ENCODE measurements at places on chromosomes 13 and 19. TPM values are rescaled to one million over a fixed set of nuclear protein-coding genes. Genes with fewer than 3 reads are reported as not detected.

DNA sequence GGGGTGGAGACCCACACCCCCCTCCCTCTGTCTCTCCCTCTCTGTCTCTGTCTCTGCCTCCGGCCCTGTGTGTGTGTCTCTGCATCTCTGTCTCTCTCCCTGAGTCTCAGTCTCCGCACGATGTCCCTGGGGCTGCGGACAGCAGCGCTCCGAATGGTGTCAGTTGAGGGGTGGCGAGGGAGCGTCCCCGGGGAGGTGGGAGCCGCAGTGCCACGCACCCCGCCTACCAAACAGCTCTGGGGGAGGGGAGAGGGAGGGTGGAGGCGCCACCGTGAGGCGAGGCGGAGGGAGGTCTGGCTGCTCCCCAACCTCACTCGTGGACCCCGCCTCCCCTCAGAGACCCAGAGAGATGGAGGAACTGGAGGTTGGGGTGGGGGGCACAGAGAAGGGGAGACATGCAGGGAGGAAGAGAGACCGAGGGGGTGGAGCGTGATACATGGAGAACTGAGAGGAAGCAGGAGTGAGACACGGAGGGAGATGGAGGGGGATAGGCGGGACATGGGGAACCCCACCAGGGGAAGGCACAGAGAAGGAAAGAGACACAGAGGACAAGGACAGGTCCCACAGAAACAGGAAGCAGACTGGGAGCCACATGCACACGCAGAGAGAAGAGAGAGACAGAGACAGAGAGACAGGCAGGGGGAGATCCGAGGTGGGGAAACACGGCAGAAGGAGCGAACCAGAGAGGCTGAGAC, 7.2 kb downstream of the ERFL start:
- H3K27me3 ChIP-seq: no peaks in the 10 kb centered on the region
- no peak for DNase-seq
- peak overlapping the region; percentile 16 for H3K4me3 ChIP-seq

GRCh38 chr13:50309882-50310594, 294.8 kb downstream of the KCNRG start:
- H3K36me3 ChIP-seq: peaks cover 4% of the 10 kb centered on the region
- DNase-seq: no peak
- no peak overlapping the region for H3K27ac ChIP-seq
- H3K27me3 ChIP-seq: no peaks in the 10 kb centered on the region

The RFPL4AL1 gene
- not detected for total RNA-seq

The BEST2 gene
- total RNA-seq: 4.7 TPM

DNA sequence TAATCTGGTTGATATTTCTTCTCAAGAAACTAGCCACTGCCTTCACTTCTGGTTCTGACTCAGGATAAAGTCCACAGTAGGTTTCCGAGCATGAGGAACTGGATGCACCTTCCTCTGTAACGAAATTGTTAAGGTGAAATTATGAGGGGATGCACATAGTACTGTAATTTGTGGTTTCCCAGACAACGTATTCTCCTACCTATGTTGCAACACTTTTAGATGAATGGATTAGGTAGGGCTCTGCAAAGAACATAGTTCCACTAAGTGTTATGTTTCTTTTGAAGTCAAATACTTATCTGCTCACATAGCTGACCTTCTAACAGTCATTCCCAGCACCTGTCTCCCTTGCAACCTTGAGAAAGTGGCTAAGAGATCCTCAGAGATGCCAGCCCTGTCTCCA, 5.7 kb upstream of the ZC3H13 start:
- H3K27ac ChIP-seq: no peak overlapping the region
- no peaks in the 10 kb centered on the region for H3K36me3 ChIP-seq

- no peak overlapping the region for H3K27ac ChIP-seq
- DNase-seq: no peak
- no peak overlapping the region for H3K4me3 ChIP-seq
- peaks cover 3% of the 10 kb centered on the region for H3K36me3 ChIP-seq
Observed at GRCh38 chr13:112014857-112015256, 52.1 kb upstream of the SOX1 start.

The PDX1 gene
- not detected for total RNA-seq

The CYP4F2 gene
- total RNA-seq: 1.2 TPM

GRCh38 chr13:113621046-113621445, 36.5 kb downstream of the TFDP1 start:
- peaks cover 15% of the 10 kb centered on the region for H3K4me1 ChIP-seq
- H3K27me3 ChIP-seq: no peaks in the 10 kb centered on the region
- H3K36me3 ChIP-seq: peaks cover 42% of the 10 kb centered on the region
- DNase-seq: peak; percentile 8
- H3K4me3 ChIP-seq: no peak overlapping the region
- no peak overlapping the region for H3K27ac ChIP-seq

DNA sequence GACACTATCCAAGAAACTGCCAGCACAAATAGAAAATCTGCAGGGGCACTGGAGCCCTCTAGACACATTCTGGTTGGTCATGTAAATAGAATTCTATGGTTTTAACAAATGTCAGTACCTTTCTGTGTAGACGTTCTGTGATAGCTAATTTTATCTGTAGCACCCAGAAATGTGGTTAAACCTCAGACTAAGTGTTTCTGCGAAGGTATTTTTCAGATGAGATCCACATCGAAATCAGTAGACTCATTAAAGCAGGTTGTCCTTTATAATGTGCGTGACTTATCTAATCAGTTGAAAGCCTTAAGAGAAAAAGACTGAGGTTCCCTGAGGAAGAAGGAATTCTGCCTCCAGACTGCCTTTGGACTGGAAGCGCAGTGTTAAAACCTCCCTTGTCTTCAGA, 922.9 kb downstream of the EFNB2 start:
- DNase-seq: no peak
- no peak overlapping the region for H3K27ac ChIP-seq
- no peak overlapping the region for H3K4me3 ChIP-seq
- no peaks in the 10 kb centered on the region for H3K36me3 ChIP-seq

DNA sequence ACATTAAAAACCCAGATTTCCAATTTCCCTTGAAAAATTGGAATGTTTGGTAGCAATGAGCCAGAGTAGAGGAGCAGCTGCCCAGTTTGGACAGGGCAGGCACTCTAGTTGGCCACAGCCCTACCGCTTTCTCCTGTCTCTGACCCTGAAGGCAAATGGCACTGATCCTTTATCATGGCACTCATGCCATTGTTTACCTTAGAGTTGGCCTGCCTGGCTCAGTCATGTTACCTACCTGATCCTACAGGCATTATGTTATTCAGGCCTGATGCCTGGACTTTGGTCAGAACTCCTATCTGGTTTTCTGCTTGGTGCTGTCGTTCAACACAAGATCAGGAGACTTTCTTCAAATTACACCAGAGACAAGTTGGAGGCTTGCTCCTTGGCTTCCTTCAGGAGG, 24.9 kb upstream of the TDRD3 start:
- H3K4me1 ChIP-seq: no peaks in the 10 kb centered on the region
- H3K27me3 ChIP-seq: no peaks in the 10 kb centered on the region
- H3K36me3 ChIP-seq: no peaks in the 10 kb centered on the region
- H3K4me3 ChIP-seq: no peak overlapping the region
- DNase-seq: no peak
- H3K27ac ChIP-seq: no peak overlapping the region

The ZNF433 gene
- total RNA-seq: 2.9 TPM

The CLC gene
- total RNA-seq: not detected

- no peak overlapping the region for H3K4me3 ChIP-seq
- DNase-seq: peak; percentile 11
- H3K27me3 ChIP-seq: no peaks in the 10 kb centered on the region
- H3K36me3 ChIP-seq: no peaks in the 10 kb centered on the region
Observed at GRCh38 chr13:113655346-113656002, 2.5 kb downstream of the ATP4B start.

DNA sequence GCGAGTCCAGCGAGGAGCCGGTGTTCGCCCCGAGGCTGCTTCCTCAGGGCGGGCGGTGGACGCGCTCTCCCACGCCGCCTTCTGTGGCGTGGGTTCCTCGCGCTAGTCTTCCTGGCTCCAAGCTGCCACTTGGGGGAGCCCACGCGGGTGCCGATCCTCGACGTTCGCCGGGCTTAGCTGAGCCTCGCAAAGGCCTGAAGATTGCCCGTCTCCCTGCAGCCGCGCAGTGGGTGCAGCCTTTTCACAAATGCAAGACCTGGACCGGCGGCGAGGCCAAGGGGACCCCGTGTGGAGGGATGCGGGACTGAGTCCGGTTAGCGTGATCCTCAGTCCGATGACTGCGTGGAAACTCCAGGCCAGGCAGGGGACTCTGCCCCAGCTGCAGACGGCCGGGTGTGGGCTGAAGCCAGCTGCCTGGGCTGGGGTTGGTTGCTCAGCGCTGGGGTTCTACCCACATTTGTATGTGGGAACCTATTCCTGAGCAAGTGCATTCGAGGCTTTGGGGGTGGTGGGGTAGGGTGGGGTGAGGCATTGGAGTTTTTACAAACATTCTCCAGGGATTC, 16.6 kb upstream of the LRP3 start:
- H3K4me1 ChIP-seq: peaks cover 20% of the 10 kb centered on the region
- peaks cover 15% of the 10 kb centered on the region for H3K27me3 ChIP-seq
- DNase-seq: peak; percentile 64
- peak overlapping the region; percentile 91 for H3K4me3 ChIP-seq

DNA sequence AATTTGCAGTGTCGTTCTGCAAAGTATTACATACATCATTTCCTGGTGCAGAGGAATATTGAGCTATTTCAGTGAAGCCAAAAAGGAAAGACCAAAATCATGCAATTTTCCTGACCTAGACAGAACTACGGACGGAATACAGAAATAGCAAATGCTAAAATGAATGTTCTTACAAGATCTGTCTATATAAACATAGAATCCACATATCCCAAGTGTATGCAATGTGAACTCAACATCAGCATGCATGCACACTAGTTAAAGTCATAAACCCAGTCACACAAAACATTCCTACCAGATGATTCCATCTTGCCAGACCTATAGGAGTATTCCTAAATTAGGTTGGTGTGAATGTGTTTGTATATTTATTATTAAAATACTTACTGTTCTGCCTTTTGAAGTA, 383.7 kb upstream of the ZNF507 start:
- no peaks in the 10 kb centered on the region for H3K27me3 ChIP-seq
- no peak overlapping the region for H3K27ac ChIP-seq
- no peak for DNase-seq
- H3K36me3 ChIP-seq: no peaks in the 10 kb centered on the region
- peaks cover 23% of the 10 kb centered on the region for H3K4me1 ChIP-seq
- no peak overlapping the region for H3K4me3 ChIP-seq

- 0 out of 2 replicates have a peak, but pooled peaks cover 3% of the 10 kb centered on the region for H3K36me3 ChIP-seq
- no peak overlapping the region for H3K27ac ChIP-seq
- DNase-seq: no peak
- peaks cover 8% of the 10 kb centered on the region for H3K4me1 ChIP-seq
Observed at GRCh38 chr13:23018143-23018542, 162.6 kb upstream of the SGCG start.

- DNase-seq: peak; percentile 85
- no peaks in the 10 kb centered on the region for H3K36me3 ChIP-seq
- peaks cover 28% of the 10 kb centered on the region for H3K4me1 ChIP-seq
- H3K27ac ChIP-seq: no peak overlapping the region
Observed at GRCh38 chr19:7869453-7869909, 4.7 kb downstream of the PRR36 start.

GRCh38 chr13:113647351-113648215, 10.4 kb downstream of the ATP4B start:
- no peaks in the 10 kb centered on the region for H3K4me1 ChIP-seq
- H3K27me3 ChIP-seq: no peaks in the 10 kb centered on the region
- peak; percentile 8 for DNase-seq
- no peak overlapping the region for H3K27ac ChIP-seq
- no peak overlapping the region for H3K4me3 ChIP-seq

GRCh38 chr19:10104665-10105508, 1.3 kb upstream of the PPAN start:
- no peak overlapping the region for H3K27ac ChIP-seq
- peaks cover 4% of the 10 kb centered on the region for H3K27me3 ChIP-seq
- H3K36me3 ChIP-seq: peaks cover 29% of the 10 kb centered on the region
- peaks cover 10% of the 10 kb centered on the region for H3K4me1 ChIP-seq
- DNase-seq: no peak
- no peak overlapping the region for H3K4me3 ChIP-seq

GRCh38 chr19:42281827-42282762, 13.0 kb downstream of the CIC start:
- no peaks in the 10 kb centered on the region for H3K36me3 ChIP-seq
- peaks cover 37% of the 10 kb centered on the region for H3K4me1 ChIP-seq
- H3K4me3 ChIP-seq: peak overlapping the region; percentile 75
- no peak for DNase-seq

- no peaks in the 10 kb centered on the region for H3K36me3 ChIP-seq
- DNase-seq: no peak
- no peaks in the 10 kb centered on the region for H3K27me3 ChIP-seq
Observed at GRCh38 chr13:65301506-65301905, 1928.6 kb downstream of the PCDH9 start.

The ZNF835 gene
- 0.17 TPM for total RNA-seq
